ENCODE measurements at places on chromosomes 12 and 14.

DNA sequence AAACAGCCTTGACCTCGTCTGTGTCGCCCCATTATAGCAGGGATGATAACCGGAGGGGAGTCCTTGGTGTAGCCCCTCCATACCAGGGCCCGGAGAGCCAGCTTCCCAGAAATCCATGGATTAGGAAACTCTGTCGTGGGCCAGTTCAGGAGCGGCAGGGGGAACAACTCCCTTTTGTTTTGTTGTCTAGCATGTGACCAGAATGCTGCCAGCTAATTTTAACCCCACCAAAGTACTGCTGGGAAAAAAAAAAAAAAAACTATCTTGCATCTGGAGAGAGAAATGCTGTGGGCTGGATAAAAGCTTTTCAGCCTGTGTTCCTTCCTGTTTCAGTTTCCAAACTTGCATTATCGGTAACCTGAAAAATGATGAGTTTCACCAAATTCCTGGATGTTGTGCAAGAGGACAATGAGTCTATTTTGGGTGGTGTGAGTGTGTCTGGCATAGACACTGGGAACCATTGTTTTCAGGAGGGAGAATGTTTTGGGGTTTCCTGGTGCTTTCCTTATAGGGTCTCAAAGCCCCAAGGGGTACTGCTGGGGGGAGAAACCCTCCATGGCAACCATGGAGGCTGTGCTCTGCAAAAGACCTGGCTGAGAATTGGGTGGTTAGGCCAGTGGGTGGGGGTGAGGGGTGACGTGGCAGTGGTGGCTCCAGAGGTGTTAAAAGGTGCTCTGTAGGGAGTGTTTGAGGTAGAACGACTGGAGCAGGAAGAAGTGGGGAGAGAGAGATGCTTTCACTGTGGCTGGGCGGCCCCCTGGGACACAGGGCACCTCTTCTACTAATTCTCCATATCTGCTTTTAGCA lies 14.9 kb upstream of the IRF2BPL start:
- no peak for DNase-seq

DNA sequence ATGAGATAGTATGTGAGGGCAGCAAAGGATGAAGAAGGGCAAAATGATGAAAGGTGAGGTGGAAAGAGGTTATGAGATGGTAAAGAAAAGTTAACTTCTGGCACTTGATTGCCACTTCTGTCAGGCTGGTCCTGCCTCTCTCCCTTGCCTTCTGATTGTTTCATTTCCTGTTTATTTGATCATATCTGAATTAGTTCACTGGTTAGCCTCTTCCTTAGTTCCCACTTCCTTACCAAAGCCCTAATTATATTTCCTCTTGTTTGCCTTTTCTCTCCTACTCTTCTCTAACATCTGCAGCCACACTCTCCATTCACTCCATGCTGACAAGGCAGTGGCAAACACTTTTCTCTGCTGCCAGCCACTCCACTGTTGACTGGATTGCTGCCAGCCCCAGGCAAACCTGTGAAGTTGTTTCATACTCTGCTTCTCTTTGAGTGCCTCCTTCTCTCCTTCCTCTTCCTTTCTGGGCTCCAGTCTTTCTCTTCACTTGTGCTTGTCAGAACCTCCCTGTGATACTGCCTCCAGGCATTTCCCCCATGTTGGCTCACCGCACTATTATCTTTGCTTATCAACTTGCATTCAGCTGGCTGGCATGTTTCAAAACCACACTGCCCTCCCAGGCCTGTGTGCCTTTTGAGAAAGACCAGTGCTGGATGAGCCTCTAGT lies 8.1 kb downstream of the PNP start:
- DNase-seq, result no peak

DNA sequence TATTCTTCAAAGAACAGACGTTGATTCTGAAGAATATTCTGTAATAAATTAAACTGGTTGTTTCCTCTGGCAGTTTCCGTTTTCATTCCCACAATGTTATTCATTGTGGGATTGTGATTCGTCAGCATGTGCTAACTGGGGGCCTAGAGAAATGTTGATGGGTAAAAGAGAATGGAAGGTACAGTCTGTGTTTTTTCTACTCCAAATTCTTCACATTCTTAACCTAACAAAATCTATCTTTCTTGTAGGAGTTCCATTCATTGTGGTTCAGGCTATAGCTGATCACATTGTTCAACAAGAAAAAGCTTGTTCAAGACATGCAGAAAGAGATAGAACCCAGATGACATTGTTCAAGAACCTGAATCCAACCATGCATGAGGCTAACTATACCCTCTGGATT lies 5.9 kb downstream of the CD163 start:
- no peak for DNase-seq

DNA sequence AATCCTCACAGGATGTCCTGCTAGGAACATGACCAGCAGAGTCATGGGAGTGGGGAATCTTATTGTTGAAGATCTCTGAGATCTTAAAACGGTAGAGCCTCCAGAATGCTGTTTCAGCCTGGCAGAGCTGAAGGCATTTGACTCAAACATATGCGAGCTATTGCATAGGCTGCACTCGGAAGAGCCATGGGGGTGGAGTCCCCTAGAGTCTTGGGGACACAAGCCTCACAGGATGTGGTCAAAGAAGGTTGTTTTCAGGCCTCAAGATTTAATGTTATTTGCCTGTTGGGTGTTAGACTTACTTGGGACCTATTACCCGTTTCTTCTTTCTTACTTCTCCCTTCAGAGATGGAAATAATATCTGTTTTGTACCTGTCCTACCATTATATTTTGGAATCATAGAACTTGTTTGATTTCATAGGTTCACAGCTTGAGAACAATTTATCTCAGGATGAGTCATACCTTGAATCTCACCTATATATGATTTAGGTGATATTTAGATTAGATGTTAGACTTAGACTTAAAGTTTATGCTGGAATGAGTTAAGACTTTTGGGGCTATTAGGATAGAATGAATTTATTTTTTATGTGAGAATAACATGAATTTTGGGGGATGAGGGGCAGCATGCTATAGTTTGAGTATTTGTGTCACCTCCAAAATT lies 172.2 kb upstream of the ATP2B1 start:
- DNase-seq, result no peak

DNA sequence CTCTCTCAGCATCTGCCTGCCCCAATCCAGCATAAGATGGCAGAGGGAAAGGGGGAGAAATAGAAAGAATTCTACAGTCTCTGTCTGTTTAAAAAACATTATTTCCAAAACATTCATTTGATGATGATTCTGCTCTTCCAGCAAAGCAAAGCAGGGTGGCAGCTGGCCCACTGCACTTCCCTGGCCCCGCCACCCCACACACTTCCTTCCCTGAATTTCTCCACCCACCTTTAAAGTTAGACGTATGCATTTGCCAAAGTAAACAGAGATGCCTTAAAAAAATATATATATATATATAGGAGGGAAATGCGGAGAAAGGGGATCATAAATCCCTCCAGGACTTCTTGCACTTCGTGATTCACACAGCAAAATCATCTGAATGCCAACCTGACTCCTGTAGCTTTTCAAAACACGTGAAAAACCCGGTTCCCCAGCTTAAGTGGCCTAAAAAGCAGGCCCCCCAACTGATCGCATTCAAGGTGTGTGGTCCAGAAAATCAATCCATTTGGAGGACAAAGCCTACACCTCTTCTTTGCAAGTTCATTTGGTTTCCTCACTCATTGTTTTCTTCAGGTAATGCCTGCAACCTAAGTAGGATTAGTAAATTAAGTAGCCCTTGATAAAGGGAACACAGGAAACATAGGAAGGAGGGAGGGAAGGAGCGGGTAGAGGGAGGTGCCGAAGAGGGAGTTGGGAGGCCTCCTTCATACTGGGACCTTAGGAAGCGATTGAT lies 68.8 kb downstream of the LLPH start:
- DNase-seq, result no peak

- DNase-seq, result no peak
Observed at GRCh38 chr12:57623385-57623784, 9.6 kb downstream of the B4GALNT1 start.

DNA sequence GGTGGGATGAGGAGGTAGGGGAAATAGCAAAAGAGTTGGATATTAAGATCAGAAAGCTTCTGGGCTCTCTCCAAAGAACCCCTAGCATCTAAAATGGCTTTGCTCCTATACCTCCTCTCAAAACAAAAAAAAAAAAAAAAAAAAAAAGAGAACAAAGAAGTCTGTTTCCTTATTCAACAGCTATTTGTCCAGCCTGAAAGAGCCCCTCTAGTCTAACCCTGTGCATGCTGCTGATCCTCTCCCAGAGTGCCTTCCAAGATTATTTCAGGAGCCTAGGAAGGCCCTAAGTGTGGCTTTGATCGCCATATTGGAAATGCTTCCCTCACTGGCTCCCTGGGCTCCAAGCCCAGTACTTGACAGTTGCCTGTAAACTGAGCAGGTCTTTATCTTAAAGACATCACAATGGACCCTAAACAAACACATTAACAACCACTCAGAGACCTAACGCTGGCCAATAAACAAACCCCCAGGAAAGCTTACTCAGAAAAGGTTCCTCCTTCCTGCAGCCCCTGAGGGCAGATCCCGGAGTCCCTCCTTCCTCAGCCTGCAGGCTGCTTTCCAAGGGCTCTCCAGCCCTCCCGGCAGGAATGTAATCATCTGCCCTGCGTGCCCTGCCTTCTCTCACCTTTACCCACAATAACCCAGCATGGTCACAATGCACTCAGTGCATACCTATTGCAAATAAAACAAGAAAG lies 17.4 kb upstream of the COL2A1 start:
- DNase-seq, result no peak

- no peak for DNase-seq
Observed at GRCh38 chr12:92297932-92298696, 152.5 kb upstream of the BTG1 start.

GRCh38 chr12:53461059-53461458 lies 9.2 kb downstream of the PCBP2 start:
- DNase-seq, result no peak

GRCh38 chr12:20822415-20822814 lies 11.9 kb downstream of the SLCO1B3 start:
- DNase-seq, result no peak

DNA sequence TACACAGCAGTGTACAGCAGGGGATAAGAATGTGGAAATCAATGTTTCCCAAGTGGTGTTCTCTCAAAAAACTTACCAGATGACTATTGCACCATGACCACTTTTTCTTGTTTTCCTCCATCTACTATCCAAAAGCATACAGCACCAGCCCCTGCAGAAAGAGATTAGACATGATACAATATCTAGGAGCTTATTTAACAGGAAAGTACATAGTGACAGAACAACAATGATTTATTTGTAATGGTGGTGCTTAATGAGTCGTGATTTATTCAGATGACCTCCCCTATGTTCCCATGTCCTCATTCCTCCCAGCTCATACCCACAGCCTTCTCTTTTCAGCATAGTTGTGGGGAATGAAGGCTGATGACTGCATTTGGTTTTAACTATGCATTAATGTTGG lies 413.6 kb downstream of the BTG1 start:
- no peak for DNase-seq

GRCh38 chr14:34676516-34677211 lies 37.7 kb downstream of the CFL2 start:
- DNase-seq, result no peak

DNA sequence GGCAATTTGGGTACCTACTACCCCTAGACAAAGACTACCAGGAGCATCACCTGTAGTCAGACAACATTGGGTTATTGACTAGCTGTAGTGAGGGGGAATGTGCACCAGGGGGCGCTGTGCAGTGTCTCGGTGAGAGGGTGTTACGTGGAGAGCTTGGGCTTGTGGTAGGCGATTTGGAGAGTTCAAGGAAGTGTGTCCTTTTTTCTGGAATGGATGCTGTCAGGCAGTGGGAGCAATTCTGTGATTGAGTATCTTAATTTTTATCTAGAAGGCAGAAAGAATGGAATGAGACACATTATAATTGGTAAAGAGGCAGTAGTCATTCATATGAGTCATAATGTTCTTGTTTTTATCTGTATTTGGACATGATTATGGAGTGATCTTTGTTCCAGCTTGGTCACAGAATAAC lies 187.7 kb downstream of the GALC start:
- DNase-seq, result no peak

- DNase-seq, result no peak
Observed at GRCh38 chr14:94113073-94113472, 2.5 kb downstream of the IFI27 start.

- no peak for DNase-seq
Observed at GRCh38 chr12:43692064-43692463, 66.5 kb downstream of the PUS7L start.

- DNase-seq, result no peak
Observed at GRCh38 chr14:59376686-59377085, 88.5 kb downstream of the GPR135 start.

DNA sequence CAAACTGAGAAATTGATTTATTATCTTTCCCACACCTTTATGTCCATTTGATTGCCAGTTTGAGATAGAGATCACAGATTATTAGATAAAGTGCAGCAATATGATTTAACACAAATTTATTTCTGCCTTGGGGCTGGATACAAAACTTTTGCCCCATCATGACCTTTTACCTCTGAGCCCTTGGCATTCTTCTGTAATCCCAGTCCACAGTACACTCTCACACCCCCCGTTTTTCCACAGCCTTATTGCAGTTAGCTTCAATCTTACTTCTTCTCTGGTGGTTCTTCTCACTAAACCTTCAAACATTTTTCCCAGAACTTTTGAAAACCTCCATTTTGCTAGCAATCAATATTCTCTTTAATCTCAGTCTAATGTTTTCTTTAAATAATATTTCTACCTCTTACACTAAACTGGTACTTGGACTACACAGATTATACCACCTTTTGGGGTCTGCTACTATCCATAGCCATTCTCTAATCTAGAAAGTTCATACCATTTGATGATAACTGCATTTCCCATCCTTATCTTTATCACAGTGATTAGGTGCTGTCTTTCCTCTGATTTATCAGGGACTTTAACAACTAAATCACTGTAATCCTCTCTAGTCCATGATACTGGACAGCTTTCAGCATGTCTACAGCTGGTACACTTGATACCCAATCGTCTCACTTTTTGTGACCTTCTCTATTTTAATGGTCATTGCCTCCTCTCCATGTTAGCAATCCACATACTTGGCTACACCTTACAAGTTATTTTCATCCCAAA lies 186.7 kb upstream of the PDE3A start:
- no peak for DNase-seq

- no peak for DNase-seq
Observed at GRCh38 chr12:92408072-92408900, 262.6 kb upstream of the BTG1 start.

DNA sequence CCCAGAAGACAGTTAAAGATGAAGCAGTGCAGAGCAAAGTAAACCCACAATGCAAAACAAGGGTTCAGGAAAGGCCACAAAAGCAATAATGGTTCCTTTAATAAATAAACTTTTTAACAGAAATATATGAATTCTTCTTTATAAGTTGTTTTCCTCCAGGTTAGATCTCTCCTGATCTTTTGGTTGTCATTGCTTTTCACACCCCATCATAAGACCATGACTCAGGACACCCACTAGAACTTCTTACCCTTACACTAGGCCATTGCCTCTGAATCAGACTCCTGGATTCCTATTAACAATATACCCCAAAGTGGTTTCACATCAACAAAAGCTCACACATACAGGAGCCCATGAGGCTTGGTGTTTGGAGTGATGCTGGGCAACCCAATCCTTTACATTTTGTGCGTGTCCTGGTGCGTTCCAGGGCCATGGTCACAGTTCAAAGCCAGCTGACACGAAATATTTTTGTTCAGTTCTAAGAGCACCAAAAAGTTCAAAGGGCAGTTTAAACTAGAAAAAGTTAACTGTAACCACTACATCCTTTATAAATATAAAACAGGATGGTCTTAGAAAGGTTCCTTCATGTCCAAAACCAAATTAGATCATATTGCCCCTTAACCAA lies 187.0 kb downstream of the EPS8 start:
- DNase-seq, result no peak

GRCh38 chr12:50771409-50771808 lies 7.5 kb downstream of the ATF1 start:
- DNase-seq, result no peak
